ENCODE measurements at places on chromosomes 2 and 18.

GRCh38 chr18:8468191-8468590, 141.0 kb upstream of the RAB12 start:
- no peak for DNase-seq

- no peak for DNase-seq
These were observed 88.0 kb downstream of the GALR1 start for GRCh38 chr18:77337604-77338003.

- DNase-seq = no peak
These were observed 73.6 kb downstream of the ST6GAL2 start for GRCh38 chr2:106812383-106812782.

- peak; percentile 24 for DNase-seq
These were observed 139.3 kb upstream of the ID2 start for GRCh38 chr2:8542381-8543059.

- DNase-seq = no peak
These were observed 407.2 kb upstream of the NETO1 start for GRCh38 chr18:73274812-73275621.

DNA sequence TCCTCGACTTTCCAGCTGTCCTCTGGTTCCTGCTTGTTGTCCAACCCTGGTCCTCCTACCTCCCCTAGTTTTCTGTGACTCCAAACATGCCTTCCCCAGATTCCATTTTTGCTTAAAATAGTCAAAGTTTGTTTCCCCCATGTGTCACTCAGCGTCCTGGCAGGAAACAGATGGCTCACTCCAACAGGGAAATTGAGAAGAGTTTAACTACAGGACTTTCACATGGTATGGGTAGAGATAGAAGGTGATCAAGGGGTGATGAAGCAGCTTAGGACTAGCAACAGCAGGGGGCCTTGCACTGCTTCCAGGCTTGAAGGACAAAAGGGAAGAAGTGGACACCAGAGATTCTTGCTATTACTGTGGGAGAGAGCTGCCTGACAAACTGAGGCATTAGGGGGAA, 6.1 kb upstream of the CUL3 start:
- DNase-seq = no peak

- DNase-seq = no peak
These were observed 9.6 kb downstream of the ICA1L start for GRCh38 chr2:202861987-202862386.

DNA sequence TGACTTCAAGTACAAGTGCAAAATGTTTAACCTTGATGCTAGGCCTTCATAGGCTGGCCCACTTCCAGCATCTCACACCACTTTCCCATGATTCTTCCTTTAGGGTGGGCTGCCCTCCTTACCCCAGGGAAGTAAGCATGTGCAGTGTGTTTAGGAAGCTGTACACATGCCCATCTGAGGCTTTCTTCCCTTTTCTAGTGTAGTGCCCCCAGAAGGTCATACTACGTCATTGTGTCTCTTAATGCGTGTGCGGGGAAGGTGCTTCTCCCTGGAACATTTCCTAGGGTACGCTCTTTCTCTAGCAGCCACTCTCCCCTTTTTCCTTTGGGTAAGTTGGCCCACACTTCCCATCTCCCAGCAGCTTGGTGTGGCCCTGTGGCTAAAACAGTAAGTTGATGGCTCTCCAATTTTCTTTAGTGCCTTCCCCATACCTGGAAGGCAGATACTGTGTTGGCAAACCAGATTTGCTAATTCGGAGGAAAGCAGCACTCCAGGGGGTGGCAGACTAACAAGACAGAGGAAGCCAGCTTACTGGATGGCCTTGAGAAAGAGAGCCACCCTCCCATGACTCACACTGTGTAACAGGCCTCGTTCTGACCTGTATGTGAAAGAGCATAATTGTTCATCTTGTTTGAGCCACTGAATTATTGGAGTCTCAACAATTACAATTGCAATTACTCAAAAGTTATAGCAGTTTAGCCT, 1.1 kb upstream of the SULT6B1 start:
- no peak for DNase-seq

DNA sequence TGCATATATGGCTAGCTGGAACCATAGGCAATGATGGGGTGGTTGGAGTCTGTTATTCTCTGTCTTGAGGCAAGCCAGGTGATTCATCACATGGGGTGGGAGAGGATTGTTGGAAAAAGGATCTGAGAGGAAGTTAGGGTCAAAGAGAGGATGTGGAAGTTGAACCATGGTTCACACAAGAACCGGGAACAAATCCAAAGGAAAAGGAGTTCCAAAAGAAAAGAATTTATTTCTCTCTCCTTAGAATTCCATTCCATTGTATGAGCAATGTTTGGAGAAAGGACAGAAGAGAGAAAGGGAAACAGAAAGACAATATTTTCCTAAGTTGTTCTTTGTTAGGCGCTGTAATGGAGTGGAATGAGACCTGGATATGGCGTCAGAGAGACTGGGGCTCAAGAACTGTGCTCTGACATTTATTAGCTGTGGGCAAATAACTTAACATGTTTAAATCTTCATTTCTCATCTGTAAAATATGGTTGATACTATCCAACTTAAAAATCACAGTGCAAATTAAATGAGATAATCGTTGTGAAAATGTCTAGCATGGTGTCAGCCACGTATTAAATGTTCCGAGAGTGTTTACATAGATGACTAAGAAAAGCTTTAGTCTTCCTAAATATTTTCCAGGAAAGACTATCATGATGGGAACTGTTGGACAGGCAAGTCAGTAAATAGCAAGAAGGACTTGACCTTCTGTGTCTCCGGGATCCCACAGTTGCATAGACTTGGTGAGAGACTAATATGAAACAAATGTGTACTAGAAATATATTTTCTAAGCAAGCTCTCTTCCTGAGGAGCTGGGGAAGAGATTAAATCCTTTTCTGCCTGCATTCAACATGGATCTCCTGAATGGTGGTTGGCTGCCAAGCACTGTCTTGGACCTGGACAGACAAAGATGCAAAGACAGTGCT, 71.4 kb downstream of the TRIB2 start:
- no peak for DNase-seq

DNA sequence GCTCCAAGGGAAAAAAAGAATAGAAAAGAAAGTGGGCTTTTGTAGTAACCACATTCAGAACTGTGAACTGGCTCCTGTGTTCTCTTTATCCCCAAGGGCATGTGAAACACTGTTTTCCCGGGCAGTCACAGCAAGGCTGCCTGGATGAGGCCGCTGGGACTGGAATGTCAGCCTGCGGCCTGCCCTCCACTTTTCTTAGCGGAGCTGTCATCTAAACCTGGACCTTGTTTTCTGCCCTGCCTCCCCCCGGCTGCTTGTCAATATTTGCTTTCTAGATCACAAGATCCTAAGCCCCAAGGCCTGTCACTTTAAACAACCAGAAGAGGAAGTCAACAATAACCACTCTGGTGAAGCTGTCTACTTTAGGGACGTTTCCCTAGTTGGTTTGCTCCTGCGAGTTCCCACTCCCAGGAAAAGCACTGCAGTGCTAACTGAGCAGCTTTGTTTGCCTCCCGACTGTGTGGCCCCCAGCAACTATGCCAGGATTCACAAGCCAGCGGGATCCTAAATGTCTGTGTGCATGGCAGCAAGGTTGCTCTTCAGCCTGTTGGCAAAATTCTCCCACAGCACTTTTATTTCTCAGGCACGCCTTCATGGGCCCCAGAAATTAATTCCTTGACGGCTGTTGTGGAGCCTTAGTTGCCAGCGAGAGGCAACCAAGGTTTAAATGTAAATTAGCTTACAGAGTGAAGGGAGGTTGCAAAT, 30.6 kb downstream of the SOWAHC start:
- no peak for DNase-seq

DNA sequence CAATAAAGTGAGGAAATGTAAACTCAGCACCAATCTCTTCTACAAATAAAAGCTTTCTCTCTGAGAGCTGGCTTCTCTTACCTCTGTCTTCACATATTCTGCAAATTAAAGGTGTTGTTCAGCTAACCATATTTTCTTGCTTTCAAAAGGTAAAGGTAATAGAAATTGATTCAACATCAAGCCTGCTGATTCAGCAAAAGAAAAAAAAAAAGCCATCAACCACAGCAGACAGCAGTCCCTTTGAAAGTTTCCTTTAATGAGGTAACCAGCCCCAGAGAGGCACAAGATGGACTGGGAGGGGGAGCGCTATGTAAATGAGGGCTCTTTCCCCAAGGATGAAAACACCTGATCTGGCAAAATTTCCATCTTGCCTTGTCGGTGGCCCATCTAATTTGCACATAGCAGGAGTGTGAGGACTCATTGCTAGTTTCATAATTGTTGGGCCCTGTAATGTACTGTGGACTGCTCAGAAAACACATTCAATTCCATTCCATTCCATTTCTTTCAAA, 154.9 kb upstream of the SOX11 start:
- DNase-seq = no peak

- no peak for DNase-seq
These were observed 65.6 kb downstream of the STRADB start for GRCh38 chr2:201517094-201517493.

- DNase-seq = no peak
These were observed 2.7 kb downstream of the EPHA4 start for GRCh38 chr2:221569425-221569845.
